OCI-M1 (cell line): ENCODE measurements at places on chromosomes 11 and 22.

GRCh38 chr11:124108156-124108555, 7.1 kb upstream of the VWA5A start:
- peak; percentile 92 for DNase-seq

- no peak for DNase-seq
Measured at GRCh38 chr22:35329114-35329847, 29.6 kb downstream of the TOM1 start.

DNA sequence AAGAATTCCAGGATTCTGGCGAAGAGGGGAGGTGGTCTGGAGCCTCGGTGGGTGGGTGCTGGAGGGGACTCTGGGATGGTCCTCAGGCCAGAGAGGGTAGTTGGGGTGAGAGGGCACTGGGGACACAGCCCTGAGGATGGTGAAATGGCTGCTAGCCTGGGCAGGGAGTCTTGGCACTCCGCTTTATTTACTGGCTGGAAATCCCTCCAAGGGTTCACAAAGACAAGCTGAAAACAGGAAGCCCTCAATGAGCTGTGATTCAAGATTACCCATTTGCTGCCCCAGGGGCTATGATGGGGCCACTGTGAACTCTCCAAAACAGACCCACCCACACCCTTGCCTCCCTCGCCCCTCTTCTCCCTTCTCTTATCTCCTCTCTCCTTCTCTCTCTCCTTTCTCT, 71.9 kb downstream of the FBXO7 start:
- peak; percentile 45 for DNase-seq

- DNase-seq = no peak
Measured at GRCh38 chr11:106331176-106331575, 253.7 kb downstream of the AASDHPPT start.

DNA sequence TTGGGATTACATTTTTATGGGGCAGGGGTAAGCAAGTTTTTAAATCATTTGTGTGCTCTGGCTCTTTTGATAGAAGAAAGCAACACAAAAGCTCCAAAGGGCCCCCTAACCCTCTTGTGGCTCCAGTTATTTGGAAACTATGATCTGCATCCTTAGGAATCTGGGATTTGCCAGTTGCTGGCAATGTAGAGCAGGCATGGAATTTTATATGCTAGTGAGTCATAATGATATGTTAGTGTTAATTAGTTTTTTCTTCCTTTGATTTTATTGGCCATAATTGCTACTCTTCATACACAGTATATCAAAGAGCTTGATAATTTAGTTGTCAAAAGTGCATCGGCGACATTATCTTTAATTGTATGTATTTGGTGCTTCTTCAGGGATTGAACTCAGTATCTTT, 10.1 kb downstream of the RAG1 start:
- DNase-seq = no peak

GRCh38 chr22:40240686-40241085, 63.0 kb downstream of the TNRC6B start:
- no peak for DNase-seq

DNA sequence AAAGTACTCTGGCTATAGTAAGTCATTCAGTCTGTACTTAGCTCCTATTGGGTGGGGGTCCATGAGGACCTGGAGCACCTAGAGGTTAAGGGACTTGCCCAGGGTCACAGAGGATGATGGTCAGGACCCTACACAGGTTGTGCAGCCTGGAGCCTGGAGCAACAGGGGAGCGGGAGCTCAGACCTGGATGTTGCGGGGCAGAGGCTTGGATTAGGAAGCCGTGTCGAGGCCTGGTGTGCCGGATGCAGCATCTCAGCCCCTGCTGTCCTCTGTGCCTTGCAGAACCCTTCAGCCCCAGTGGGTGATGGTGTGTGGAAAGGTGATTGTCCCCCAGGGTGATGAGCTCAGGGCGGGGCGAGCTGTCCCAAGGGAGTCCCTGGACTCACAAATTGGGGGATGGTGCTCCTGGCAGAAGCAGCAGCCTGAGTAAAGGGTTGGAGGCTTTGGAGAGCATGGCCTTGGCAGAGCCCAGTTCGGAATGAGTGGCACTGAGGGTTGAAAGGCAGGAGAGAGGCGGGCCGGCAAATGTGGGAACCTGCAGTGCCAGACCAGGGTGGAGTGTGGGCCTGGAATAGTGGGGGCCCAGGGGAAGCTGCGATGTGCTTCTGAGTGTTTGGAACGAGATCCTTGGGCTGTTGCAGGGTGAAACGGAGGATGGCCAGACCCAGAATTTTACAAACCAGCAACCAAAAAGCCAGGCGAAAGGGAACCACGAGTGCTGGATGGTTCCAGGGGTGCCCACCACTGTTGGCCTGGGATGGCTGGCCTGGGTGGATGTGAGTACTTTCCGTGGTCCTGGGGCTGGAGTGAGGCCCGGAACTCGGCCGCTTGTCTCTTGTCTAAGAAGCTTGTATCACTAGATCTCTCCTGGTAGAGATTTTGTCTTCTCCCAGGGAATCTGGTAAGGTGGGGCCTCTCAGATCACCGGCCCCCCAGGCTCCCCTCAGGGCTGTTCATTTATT, 2.9 kb downstream of the TPCN2 start:
- DNase-seq = no peak

- peak; percentile 90 for DNase-seq
Measured at GRCh38 chr11:114346709-114347141, 50.5 kb downstream of the NNMT start.

DNA sequence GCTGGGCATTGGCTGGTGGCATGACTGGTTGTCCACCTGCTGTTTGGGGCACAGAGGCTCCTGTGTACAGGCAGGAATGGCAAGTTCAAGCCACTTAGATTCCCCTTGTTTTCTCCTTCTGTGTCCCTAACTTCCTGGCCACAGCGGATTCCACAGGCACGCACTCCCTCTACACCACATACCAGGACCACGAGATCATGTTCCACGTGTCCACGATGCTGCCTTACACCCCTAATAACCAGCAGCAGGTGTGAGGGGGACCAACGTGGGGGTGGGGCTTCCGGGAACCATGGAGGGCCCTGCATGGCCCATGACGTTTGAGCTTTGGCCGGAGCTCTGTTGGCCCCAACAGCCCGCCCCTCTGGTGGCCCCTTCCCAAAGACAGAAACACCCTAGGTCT, 7.8 kb downstream of the SIPA1 start:
- DNase-seq = no peak

DNA sequence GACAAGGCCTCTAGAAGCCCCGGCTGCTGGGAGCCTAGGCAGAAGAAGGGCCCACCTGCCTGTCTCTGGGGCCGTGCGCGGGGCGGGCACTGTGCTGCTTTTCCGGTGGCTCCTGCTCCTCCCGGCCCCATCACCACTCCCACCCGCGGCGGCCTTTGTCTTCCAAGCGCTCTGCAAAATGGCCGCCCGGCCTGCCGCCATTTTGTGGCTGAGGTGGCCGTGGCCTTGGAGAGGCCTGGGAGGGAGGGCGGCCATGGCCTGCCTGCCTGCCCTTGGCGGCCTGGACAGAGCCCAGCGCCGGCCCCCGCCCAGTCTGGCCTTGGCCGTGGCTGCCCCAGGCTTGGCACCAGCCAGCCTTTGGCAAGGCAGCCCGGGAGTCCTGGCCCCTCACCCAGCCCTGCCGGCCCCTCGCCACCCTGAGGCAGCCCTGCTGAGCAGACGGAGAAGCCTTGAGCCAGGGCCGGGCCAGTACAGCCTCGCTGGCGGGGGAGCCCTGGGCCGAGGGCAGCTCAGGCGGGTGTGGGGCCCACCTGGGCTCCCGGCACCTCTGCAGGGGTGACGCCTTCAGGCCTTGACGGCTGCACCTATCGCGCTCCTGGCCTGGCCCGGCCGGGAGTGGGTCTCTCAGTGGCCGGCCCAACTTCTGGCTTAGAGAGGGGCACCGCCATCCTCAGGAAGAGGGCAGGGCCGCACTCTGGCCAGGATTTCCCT, 46.0 kb upstream of the PPARA start:
- no peak for DNase-seq

- DNase-seq = no peak
Measured at GRCh38 chr11:116823031-116823843, at the start of gene APOA4. Gene APOA4 (minus strand): TSS chr11:116823304. CDS start chr11:116823191, 113 bp downstream.

GRCh38 chr11:59610289-59610688, 5.3 kb downstream of the OSBP start:
- DNase-seq = no peak

- no peak for DNase-seq
Measured at GRCh38 chr22:39405346-39406085, 5.9 kb downstream of the TAB1 start.

GRCh38 chr11:83115551-83115950, 41.4 kb upstream of the PCF11 start:
- DNase-seq = no peak

- no peak for DNase-seq
Measured at GRCh38 chr22:49235463-49236300, 592.0 kb downstream of the BRD1 start.

DNA sequence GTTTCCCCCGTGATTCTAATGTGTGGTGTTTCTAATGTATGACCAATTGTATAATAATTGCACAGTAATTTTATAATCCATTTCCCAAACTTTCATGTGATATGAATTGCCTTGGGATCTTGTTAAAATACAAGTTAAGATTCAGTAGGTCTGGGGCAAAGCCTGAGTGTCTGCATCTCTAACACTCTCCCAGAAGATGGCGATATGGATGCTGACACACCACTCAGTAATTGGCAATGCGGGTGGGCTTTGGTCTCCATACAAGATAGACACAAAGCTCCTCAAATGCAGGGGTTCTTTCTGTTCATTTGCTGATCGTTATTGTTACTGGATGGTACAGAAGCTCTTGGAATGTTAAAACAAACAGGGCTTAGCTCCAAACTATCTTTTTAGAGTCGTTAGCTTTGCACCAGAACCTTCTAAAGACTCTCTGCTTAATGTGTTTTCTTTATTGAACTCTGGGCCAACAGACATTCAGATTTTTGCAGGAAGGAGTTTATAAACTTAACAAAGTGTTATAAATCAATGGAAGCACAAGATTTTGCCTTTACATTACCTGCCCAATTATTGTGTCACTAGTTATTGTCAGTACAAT, 45.4 kb upstream of the ANO3 start:
- peak; percentile 51 for DNase-seq

GRCh38 chr11:1832211-1832919, 2.4 kb upstream of the SYT8 start:
- peak; percentile 46 for DNase-seq

- DNase-seq = no peak
Measured at GRCh38 chr11:128940603-128941002, 2.1 kb downstream of the TP53AIP1 start.

DNA sequence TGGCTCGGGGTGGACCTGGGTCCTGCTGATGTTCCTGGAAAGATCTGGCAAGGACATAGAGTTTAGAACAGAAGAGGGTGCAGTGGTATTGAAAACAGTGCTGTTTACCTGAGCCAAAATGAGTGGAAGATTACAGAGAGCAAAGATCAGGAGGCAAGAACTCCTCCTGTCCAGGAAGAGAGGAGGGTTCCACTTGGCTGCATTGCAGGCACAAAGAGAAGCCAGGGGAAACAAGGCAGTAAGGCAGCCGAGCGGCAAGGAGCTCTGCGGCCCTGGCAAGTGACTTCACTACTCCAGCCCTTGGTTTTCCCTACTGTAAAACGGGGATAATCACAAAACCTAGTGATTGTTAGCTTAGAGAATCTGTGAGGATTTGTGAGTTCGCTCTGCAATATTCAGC, 3.7 kb upstream of the PACSIN2 start:
- DNase-seq = no peak

DNA sequence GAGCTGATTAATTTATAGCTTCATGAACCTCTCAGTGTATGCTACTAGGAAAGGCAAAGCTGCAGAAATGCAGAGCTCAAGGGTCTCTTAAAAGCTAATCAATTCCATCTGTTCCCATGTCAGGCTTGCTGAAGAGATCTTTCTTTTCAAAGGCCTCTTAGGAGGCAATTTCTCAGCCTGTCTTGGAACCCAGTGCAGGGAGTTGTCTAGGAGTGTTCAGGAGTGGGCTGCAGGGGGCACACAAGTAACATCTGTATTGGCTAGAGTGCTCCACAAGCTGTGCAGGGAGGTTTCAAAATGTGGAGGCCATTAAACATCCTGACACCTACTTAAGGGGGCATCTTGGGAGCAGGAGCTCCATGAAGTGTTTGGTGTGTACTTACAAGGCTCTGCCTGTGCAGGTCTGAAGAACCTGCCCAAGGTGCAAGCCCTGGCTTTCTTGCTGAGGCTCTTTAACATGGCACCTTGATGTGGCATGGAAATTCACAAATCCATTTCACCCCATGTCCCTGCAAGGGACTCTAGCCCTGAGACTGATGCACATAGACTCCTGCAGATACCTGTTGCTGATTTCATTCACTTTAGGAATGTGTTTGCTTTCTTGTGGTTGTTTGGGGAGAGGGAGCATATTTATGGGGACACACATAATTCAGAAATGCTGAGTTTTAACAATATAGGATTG, 134.7 kb downstream of the ME3 start:
- DNase-seq = peak; percentile 72

- DNase-seq = no peak
Measured at GRCh38 chr11:33405834-33406602, 148.8 kb downstream of the HIPK3 start.

DNA sequence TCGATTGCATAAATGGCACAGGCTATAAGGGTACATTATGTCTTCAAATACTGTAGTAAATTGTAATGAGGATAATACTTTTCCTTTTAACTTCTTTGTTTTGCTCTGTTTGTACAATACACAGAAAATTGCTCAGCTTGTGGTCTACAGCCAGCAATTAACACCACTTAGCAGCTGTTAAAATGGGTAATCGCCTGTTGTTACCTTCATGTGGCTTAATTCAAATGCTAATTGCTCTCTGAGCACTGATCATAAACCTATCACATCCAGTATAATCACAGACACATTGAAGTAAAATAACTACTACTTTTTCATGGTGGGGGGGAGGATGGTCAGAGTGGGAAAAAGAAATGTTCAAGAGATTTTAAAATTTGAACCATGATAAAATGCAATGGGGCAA, 1164.1 kb upstream of the CNTN5 start:
- no peak for DNase-seq

- peak; percentile 97 for DNase-seq
Measured at GRCh38 chr22:36900225-36900624, 13.2 kb upstream of the CSF2RB start.

DNA sequence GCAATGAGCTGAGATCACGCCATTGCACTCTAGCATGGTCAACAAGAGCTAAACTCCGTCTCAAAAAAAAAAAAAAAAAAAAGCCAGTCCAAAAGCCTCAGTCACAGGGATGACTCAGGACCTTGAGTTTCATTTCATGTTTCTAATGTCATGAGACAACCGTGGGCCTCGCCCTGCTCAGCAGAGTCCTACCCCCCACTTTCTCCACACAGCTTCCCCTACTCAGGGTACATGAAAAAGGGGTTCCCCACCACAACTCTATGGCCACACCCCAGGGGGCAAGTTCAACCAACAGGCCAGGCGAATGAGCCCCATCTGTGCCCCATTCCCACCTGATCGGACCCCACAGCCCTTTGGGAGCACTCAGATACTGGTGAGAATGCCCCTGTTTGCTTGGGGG, 24.3 kb upstream of the ADA2 start:
- peak; percentile 22 for DNase-seq

GRCh38 chr11:67310246-67311050, 7.1 kb downstream of the SSH3 start:
- no peak for DNase-seq

DNA sequence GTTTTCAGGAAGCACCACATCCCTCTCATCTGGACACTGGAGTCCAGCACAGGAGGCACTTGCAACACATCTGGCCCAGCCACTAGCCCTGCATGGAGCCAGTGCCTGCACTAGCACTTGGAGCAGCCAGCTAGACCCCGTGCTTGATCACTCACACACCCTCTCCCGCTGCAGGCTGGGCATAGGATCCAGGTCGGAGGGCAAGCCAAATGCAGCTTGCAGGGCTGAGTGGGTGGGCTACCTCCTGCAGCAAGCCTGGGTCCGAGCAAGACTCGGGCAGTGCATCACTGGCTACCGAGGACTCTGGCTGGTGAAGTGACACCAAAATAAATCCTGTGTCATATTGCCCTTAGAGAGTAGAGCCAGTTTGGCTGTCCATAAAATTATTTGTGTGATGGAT, 1795.4 kb downstream of the LRRC4C start:
- DNase-seq = no peak
